Prostate gland (tissue), 2 donors: ENCODE measurements at places on chromosomes 3 and 15. TPM values are rescaled to one million over a fixed set of nuclear protein-coding genes. Genes with fewer than 3 reads are reported as not detected.
A peak's percentile ranks its signal among the peaks of the same experiment; 100 is the strongest.

DNA sequence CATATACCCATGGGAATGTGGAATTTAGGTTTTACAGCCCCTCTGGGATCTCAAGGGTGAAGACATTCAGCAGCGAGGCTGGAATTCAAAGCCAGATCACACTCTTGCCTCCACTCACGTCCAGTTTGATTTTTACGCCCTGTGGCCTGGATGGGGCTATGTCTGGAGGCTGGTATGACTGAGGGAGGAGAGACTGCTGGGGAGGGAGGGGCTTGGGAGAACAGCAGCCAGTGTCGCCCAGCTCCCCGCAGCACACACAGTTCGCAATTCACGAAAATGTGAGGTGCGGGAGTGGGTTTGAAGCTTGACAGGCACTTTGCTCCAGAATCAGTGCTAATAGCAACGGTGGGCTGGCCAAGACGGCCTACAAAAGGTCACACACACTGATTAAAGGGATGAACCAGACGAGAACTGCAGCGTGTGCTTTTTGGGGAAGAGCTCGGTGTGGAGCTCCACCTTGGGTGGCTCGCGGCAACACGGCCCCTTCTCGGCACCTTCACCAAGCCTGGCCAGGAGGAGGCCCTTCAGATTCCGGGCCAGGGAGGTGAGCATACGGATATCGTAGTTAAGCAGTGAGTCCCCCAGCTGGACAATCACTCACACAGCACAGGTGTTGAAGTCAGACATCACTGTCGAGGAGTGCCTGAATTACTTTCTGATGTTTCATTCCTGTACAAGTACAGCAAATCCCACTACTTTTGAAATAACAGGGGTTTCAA is 16.4 kb downstream of the EHD4 start:
- no peak for DNase-seq

- DNase-seq, result no peak
Measured at GRCh38 chr3:155302481-155302880, 9.0 kb upstream of the STRIT1 start.

DNA sequence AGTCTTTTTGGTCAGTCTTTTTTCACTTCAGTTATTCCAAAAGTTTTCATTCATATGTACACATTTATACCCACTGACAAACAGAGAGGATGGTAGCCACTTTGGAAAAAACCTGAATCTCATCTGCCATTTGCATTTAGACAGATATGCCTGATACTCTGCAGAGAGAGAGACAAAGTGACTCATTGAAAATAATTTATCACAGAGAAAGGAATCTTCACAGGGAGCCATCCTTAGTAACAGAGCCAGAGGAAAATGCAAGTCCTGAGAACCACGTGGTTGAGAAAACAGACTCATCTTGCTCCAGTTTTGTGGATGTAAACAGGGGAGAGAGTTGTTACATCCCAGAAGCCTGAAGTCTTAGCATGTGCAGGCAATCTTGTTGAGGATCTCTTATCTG is 28.2 kb upstream of the PLAAT1 start:
- DNase-seq, result no peak

DNA sequence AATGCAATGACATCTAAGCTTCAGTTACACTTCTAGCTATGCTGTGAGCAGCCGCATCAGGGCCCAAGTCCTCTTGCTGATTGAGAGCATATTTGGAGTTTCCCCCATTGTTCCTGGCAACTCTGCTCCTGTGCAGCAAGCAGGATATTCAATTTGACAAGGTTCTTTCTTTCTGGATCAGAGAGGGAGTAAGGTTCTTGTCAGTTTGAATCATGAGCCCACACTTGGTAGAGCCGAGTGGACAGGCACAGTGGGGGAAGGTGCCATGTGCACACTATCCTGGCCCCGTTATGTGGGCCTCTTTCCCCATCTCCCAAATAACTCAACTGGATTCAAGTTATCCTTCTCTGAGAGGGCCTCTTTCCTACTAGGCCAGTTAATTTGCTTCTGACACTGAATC is 385.4 kb downstream of the ZIC1 start:
- DNase-seq, result no peak

GRCh38 chr3:188126934-188127333 is 27.0 kb upstream of the LPP start:
- no peak for DNase-seq

GRCh38 chr3:117483839-117484238 is 774.3 kb downstream of the TUSC7 start:
- DNase-seq, result no peak

DNA sequence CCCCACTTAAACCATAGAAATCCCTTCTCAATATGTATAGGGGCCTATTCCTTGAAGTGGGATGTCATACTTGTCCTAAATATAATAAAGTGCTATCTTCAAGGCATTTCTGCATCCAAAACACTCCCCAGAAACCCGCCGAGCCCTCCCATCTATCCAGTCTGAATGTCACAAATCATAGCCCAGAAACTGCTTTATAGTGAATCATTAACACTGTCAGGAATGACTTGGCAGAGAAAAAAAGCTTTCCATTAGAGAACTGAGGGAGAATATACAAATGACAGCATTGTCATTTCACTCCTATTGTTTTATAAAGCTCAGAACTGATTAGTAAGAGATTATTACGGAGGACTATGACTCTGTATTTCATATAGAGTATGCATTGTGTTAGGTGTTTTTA is 48.4 kb upstream of the MEIS2 start:
- DNase-seq, result no peak

DNA sequence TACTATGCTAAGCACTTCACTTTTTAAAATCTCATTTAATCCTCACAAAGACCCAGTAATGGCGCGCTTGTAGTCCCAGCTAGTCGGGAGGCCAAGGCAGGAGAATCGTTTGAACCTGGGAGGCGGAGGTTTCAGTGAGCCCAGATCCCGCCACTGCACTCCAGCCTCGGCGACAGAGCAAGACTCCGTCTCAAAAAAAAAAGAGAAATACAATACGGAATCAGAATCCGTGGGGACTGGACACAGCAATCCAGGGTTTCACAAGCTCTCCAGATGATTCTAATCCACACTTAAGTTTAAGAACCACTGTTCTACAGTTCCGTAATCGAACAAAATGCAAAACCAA is 426 bp upstream of the SUMF1 start:
- no peak for DNase-seq

DNA sequence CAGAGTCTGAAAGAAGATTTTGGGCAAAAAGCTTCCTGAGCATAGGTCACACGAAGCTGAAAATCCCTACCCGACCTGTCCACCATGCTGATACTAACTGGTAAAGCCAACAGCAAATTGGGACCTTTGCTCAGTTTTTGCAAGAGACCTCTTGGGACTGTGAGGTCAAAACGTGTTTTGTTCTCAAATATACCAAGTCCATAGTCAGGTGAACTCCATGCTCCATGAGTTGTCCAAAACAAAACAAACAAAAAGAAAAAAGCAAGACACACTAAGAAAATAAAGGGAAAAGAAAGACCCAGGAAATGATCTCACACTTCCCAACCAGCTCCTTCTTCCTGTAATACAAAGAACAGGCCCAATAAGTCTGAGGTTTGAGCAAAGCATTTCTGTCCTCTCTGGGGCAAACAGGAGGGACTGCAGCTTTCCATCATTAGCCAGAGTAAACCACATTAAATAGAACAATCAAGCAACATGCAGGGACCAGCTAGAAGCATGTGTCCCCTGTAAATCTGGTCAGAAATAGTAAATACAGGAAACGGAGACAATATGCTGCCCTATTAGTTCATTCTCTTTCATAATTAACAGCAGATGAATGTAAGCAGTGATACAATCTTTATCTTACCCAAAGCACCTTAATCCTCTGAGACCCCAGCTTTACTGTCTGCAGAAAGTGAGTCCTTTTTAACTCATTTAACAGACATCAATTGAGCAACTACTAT is 125.0 kb upstream of the LIPC start:
- DNase-seq, result peak; percentile 50

GRCh38 chr3:105653868-105654267 is 214.9 kb downstream of the CBLB start:
- DNase-seq, result no peak

- no peak for DNase-seq
Measured at GRCh38 chr3:196216089-196216564, at the start of gene SLC51A. Gene SLC51A (plus strand): TSS chr3:196216534. CDS start chr3:196216713, 179 bp downstream.

DNA sequence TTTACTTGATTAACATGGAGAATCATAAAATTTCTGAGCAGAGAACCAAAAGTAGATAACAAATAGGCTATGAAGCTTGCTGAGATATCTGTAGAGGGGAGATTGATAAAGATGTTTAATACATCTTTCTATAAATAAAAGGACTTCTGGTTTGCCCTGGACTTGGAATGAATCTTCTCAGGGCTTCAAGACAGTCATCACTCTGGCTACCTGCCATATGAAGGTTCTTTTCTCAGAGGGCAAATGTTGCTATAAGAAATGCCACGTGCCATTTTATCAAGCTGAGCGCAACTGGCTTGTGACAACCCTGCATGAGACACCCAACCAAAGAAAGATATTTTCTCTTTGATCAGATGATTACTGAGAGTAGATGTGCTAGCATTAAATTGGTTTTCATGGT is 192.5 kb downstream of the WNT5A start:
- no peak for DNase-seq

GRCh38 chr15:62603742-62604141 is 438.7 kb upstream of the C2CD4B start:
- peak; percentile 10 for DNase-seq

GRCh38 chr15:50137330-50137761 is 18.3 kb upstream of the ATP8B4 start:
- DNase-seq, result no peak

DNA sequence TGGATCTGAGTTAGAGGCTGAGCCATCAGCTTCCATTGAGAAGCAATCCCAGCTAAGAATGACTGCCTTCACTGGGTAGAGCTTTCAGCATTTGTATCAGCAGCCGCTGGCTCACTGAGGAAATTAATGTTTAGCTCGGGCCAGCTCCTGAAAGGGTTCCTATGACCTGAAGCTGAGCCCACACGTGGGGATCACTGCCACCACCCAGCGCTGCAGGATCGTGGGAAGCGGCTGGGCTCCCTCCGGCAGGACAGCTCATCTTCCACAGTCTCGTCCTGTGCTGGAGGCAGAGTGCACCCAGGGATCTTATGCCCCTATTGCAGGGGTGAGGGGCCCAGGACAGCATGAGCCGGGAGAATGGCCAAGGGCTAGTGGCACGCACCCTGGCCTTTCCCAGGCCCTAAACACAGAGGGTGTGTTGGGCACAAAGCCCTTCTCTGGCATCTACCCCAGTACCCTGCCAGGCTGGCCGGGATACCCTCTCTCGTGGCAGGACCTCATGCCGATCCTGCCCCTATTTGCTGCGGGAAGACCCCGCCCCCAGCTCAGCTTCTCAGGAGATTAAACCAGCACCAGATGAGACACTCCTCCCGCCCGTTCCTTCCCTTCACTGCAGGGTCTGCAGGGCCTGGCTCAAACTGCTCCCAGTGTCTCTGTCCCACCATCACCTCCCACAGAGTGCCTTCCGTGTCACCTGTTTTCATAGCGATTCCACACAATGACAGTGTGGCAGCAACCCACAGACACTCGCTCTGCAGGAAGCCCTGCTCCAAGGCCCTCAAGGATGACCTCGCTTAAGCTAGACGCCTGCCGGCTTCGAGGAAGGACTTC is 28.5 kb downstream of the KLHL25 start:
- DNase-seq, result no peak

DNA sequence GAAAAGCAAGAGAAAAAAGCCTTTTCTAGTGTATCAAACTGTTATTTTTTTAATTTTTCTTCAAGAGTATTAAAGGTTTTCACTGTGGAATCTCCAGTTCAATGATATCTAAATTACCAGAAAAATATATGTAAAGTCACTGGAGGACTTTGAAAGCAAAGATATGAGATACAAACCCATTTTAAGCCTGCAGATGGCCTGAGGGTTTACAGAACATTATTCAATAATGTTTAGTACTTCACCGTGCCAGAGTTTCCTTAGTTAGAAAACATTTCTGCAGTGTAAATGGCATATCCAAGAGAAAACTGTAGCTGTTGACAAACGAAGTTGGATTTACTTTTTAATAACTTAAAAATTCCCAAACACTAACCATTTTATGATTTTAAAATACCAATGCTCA is 529.4 kb upstream of the AGTR1 start:
- no peak for DNase-seq

DNA sequence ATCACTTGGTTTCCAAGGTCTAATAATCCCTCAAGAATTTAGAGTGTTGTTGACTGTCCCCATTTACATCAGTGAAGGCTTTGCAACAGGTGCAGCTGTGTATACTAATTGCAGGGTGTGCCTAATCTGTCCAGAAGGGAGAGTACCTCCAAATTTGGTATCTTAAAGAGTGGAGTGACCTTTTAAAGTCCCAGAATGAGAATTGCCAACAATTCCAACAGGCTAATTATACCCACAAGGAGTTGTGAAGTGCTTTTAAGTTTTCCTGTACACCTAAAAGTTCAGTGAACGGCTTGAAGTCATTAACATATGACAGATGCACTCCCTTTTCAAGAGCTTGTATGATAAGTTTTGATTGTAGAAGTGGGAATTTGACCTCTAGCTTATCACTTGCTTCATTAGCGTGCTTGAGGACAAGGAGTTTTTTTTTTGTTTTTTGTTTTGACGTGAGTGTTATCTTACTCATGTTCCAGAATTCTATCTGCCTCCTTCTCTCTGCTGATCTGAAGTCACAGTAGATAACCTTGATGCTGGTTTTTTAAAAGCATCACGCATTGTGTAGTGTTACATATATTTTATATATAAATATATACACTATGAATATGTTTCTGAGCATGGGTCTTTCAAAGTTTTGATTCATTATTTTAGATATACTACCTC is 26.3 kb downstream of the CDIN1 start:
- DNase-seq, result no peak

- DNase-seq, result no peak
Measured at GRCh38 chr3:195903950-195904290, 4.4 kb downstream of the TNK2 start.

DNA sequence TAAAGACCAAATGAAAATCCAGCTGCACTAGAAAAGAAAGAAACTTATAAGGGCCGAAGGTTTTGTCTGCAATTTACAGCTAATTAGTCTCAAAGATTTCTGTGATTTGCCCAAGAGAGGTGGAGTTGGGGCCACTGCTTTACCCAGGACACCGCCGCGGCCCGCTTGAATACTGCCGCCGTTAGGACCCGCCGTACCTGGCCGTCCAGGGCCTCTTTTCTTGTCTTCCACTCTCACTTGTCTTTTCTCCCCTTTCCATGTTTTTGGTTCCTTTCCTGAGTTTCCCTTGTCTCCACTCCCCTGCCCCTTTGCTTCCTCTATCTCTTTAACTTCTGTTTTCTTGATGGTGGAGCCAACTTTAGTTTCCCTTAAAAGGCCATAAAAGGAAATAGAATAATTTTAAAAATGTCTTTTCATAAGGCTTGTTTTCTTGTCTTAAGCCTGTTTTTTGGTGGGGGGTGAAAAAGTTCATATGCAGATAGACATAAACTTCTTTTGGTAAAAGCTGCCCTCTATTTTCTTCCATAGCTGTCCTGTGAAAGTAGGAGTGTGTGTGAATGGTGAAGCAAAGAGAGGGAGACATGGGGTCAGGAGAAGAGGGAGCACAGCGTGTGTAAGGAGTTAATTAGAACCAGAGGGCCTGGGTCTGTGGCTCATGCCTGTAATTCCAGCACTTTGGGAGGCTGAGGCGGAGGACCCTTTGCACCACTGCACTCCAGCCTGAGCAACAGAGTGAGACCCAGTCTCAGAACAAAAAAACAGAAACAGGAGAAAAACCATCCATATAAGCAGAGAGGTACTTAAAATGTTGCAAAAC is 16.0 kb upstream of the CCNL1 start:
- DNase-seq, result peak; percentile 54

The IDH2 gene
- total RNA-seq, result 98.1 TPM

The SLC28A2 gene
- not detected for total RNA-seq

The SNX22 gene
- total RNA-seq, result 12.2 TPM

The TMC3 gene
- 0.23 TPM for total RNA-seq

The DUOXA2 gene
- total RNA-seq, result not detected

The TFDP2 gene
- 128 TPM for total RNA-seq

The GOLGA8A gene
- total RNA-seq, result 63.7 TPM

The WDR72 gene
- total RNA-seq, result 0.80 TPM

The DGKG gene
- 2.2 TPM for total RNA-seq

The CMTM8 gene
- 30.3 TPM for total RNA-seq

The SENP5 gene
- 28.3 TPM for total RNA-seq
